ENCODE measurements at places on chromosomes 4 and X.

- DNase-seq = peak; percentile 75
Observed at GRCh38 chr4:152815078-152815477, 35.3 kb downstream of the ARFIP1 start.

- no peak for DNase-seq
Observed at GRCh38 chrX:11525685-11526084, 140.0 kb downstream of the ARHGAP6 start.

DNA sequence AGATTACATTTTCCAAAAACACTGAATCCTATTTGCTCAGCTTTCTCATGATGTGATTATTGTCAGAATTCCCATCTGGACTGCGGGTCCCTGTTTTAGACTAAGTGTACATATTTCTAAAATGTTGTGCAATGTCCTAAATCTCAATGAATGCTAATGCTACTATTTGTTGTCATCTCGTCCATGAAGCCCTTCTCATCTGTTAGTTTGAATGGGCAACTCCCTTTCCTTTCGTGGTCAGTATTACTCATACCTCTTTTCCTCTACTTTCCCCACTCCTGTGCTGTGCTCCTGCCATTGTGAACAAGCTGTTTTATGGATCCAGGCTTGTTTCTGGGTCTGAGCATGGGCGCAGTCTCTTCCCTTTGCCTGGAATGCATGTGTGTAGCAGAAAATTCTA, 91.0 kb downstream of the MID1 start:
- no peak for DNase-seq

- DNase-seq = peak; percentile 25
Observed at GRCh38 chrX:97021680-97022079, 138.0 kb downstream of the RPA4 start.

DNA sequence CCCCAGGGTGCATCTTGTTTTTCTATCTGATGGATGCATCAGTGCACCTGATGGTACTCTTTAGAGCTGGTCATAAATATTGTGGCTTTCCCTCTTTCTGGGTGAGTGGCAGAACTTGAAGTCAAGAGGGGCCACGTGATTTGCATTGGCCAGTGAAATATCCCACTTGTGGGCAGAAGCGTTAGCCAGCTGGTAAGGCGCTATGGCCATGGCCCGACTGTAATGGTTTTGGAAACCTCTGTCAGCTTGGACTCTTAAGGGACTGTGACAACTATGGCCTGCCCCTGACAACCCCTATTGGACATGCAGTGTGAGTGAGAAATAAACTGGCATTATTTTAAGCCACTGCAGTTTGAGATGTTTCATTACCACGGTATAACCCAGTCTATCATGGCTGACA, 72.8 kb downstream of the SEL1L3 start:
- DNase-seq = no peak

GRCh38 chr4:159719531-159719930, 616.7 kb downstream of the RAPGEF2 start:
- DNase-seq = no peak
